Right ventricle myocardium inferior (tissue), 1 donor: ENCODE measurements at places on chromosomes 4 and X. TPM values are rescaled to one million over a fixed set of nuclear protein-coding genes. Genes with fewer than 3 reads are reported as not detected.

Gene HSFX2
- total RNA-seq = not detected

Gene PPP1R2C
- not detected for total RNA-seq

Gene KDR
- total RNA-seq = 23.2 TPM

Gene OTUD6A
- not detected for total RNA-seq

Gene RPA4
- total RNA-seq = 0.19 TPM

Gene GABRA4
- 3.8 TPM for total RNA-seq

Gene POLN
- total RNA-seq = 2.0 TPM

Gene NAT8L
- 1.1 TPM for total RNA-seq

Gene C1QTNF7
- 1.7 TPM for total RNA-seq

Gene RGS12
- 21.0 TPM for total RNA-seq

Gene GAGE12E
- not detected for total RNA-seq

Gene KLKB1
- 1.4 TPM for total RNA-seq

GRCh38 chr4:25863347-25863784 lies 578 bp upstream of the SEL1L3 start:
- peak; percentile 66 for DNase-seq

DNA sequence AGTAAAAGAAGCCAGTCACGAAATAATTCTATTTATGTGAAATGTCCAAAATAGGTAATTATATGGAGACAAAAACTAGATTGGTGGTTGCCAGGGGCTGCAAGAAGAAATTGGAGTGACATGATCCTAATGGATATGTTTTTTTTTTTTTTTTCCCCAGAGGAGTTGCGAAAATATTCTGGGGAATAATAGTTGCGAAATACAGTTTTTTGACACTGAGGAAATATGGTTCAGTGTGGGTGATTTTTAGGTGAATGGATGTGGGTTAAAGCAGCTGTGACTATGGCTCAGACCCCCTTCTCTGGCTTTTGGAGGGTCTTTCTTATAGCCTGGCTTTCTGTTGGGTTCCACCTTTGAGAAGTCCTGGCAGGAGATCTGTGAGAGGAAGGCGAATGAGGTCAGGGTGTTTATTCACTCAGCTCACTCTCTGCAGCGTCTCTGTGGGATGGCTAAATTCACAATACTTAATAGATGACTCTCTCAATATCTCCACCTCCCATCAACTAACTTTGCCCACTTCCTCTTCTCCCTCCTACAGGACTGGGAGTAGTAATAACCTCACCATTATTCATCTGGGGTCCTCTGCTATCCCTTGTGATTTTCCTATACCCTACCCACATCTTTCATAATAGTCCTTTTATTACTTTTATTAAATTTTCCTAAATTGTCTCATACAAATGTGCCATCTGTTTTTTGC lies 15.3 kb upstream of the RAB9B start:
- no peak for DNase-seq

GRCh38 chr4:55503169-55503568 lies 43.5 kb downstream of the CLOCK start:
- DNase-seq = no peak

GRCh38 chr4:33518856-33519255 lies 2725.5 kb downstream of the ARAP2 start:
- DNase-seq = no peak

DNA sequence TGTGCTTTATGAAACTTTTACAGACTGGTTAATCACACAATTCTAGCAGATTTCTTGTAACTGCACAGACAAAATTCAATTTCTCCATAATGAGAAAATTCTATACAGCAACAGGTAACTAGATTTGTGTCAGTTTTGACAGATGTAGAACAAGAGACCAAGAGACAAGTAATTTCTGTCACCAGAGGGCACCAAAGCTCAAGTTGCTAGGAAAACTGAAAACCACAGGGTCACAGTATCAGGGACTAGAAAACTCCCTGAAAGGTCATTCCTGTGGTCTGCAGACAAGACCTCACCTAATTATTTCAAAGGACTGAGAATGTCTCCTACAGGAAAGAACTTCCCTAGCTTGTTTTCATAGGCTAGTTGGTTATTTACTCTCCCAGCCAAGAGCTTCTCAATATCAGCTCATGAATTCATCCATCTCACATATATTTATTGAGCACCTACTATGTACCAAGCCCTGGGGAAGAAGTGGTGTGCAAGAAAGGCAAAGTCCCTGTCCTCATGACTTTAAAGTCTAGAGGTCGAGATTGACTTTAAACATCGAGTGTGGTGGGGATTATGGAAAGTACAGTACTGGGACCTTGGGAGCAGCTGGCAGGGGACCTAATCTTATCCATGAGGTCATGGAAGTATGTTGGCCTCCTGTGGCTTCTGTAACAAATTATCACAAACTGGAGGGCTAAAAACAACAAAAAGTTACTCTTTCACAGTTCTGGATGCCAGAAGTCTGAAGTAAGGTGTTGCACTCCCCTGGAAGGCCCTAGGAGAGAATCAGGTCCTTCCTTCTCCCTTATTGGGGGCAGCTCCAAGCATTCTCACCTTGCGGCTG lies 47.8 kb upstream of the SETD7 start:
- no peak for DNase-seq

- no peak for DNase-seq
Observed at GRCh38 chrX:111695297-111695880, 14.4 kb downstream of the ALG13 start.

DNA sequence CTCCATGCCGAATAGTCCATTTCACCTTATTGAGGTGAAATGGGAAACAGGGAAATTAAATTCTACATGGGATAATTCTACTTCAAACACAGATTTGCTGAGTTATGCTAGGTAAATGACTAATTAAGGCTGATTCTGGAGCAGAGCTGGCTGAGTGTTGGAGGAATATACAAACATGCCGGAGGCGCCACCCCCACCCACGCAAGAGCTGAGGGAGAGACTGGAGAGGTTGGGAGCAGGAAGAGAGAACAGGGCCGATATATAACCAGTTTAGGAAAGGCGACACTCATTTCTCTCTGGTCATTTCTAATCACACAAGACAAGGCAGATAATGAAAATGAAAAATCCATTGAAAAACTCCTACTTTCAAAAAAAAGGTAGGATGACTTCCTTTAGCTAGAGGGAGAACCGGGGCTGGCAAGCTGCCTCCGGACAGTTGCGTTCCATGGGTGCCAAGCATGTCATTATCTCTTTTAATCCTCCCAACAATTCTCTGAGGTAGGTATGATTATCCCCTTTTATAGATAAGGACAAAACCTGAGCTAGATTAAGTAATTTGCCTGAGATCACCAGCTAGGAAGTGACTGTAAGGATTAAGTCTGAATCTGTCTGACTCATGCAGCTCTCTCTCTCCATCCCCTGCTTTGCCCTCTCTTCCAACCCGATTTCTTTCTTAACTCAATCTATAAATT lies 27.6 kb upstream of the CFAP299 start:
- no peak for DNase-seq

GRCh38 chr4:168701061-168701460 lies 204.2 kb downstream of the PALLD start:
- no peak for DNase-seq

GRCh38 chr4:107392951-107393350 lies 327.1 kb downstream of the PAPSS1 start:
- no peak for DNase-seq

DNA sequence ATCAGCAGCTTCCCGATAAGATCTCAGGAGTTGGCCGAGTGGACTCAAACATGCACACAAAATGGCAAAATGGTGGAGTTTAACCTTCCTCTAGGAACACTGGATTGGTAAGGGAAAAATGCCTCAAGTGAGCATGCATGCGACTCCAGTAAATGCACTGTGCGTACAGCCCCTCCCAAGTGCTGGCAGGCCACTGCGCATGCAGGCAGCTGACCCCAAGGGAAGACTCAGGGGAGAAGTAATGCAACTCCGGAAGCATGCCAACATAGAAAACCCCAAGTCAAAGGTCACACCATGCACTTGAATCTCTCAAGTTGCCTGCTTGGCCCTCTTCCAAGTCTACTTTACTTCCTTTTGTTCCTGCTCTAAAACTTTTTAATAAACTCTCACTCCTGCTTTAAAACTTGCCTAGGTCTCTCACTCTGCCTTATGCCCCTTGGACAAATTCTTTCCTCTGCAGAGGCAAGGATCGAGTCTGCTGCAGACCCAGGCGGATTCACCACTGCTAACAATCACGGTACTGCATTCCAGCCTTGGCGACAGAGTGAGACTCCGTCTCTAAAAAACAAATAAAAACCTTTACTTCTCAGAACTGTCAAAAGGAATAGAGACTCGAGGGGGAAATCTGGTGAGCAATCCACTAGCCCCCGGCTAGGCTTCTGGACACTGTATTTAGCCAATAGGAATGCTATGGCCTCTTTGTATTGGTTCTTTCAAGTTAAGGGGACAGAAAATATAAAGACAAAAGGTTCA lies 33.5 kb downstream of the NYX start:
- DNase-seq = no peak

- no peak for DNase-seq
Observed at GRCh38 chr4:11312389-11312788, 116.3 kb downstream of the HS3ST1 start.

- no peak for DNase-seq
Observed at GRCh38 chrX:13520936-13521335, 48.5 kb upstream of the EGFL6 start.

DNA sequence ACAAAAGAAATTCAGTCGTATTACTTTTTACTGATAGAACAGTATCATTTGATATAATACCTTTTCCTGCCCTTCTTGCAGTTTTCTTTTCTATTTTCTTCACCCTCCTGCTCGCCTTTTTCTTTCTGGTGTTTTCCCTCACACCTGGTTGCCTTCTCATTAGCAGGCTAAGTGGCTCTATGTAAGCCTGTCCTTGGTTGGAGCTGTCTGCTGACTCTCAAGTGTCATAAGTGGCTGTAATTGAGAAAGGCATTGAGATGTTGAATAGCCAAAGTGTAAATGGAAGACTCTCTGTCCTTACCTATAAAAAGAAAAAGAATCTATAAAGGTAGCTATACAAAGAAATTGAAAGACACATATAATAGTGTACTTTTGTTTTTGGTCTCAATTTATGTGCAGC lies 180.7 kb downstream of the ADGRL3 start:
- DNase-seq = no peak
